Astrocyte of the hippocampus (primary cell): ENCODE measurements at places on chromosomes 4 and X.

DNA sequence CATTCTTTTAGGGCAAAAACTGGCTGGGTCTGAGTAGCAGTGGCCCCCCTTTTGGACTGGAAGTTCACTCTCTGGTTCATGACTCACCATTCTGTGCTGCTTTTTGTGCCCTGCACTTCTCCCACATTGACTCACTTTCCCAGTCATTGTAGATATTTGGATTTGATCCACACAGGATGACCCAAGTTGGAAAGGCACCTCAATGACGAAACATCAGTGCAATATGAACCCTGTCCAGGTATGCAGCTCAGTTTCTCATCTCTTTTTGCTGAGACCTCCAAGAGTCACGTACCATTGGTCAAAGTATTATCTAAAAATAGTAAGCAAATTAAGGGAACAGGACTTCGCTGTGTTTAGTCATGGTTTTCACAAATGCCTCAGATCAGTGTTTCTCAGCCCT, 92.7 kb downstream of the CBLL2 start:
- DNase-seq: peak; percentile 67

GRCh38 chrX:74023203-74023602, 280.8 kb upstream of the ZCCHC13 start:
- DNase-seq: no peak

GRCh38 chrX:8607326-8607725, 124.6 kb downstream of the ANOS1 start:
- peak; percentile 63 for DNase-seq

DNA sequence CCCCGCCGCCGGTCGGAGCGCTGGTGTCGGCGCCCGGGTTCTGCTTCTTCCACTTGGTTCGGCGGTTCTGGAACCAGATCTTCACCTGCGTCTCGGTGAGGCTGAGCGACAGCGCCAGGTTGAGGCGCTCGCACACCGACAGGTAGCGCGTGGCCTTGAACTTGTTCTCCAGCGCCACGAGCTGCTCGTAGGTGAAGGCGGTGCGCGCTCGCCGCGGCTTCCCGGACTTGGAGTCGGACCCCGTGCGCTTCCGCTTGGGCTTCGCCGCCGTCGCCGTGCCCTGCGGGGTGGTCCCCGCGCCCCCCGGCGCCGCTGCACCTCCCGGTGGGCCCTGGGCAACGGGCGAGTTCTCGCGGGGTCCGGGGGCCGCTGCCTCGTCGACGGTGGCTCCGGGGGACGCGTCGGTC, 3.1 kb downstream of the NKX1-1 start:
- DNase-seq: no peak
